ENCODE measurements at places on chromosomes 5 and 9.

DNA sequence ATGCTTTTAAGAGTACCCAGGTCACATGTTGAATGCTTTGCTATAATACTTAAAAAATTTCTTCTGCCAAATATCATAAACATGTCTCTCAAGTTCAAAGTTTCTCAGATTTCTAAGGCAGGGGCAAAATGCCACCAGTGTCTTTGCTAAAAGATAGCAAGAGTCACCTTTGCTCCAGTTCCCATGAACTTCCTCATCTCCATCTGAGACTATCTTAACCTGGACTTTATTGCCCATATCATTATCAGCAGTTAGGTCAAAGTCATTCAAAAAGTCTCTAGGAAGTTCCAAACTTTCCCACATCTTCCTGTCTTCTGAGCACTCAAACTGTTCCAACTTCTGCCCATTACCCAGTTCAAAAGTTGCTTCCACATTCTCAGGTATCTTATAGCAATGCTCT is 307.6 kb upstream of the TNC start:
- DNase-seq: no peak

GRCh38 chr9:89654025-89654662 is 49.3 kb downstream of the GADD45G start:
- DNase-seq: peak; percentile 43

DNA sequence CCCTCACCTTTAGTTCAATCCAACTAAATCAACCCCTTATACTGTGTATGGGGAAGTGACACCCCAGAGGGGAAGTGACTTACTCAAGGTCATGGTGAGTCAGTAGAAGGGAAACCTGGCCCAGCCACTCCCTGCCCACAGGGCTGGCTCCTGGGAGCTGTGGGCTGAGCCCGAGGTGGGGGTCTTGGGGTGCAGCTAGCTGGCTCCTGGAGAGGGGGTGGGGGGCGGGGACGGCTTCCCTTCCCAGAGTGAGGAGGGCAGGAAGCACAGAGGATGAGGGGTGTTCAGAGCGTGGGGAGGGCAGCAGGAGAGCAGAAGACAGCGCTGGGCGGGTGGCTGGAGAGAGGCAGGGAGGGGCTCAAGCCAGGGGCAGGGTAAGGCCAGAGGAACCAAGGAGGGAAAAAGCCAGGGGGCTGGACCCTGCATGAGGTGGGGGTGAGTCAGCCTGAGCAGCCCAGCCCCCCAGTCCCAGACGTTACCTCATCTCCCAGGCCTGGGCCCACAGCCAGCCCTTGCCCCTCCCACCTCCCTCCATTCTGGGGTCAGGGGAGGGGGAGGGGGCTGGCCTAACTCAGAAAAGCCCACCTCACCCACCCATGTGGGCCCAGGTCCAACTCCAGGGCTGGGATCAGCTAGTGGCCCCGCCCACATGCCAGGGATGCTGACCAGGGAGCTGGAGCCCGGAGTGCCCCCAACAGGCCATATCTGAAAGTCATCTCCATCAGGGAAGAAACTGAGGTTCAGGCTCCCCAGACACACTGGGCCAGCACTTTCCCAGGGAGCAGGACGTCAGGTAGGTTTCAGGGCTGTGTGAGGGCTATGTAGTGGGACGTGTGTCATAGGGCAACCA is 2.8 kb downstream of the PDLIM7 start:
- DNase-seq: peak; percentile 93

GRCh38 chr5:10354048-10354872 is 765 bp downstream of the MARCHF6 start:
- peak; percentile 38 for DNase-seq

- no peak for DNase-seq
These were observed 53.5 kb downstream of the PHF2 start for GRCh38 chr9:93629920-93630319.

DNA sequence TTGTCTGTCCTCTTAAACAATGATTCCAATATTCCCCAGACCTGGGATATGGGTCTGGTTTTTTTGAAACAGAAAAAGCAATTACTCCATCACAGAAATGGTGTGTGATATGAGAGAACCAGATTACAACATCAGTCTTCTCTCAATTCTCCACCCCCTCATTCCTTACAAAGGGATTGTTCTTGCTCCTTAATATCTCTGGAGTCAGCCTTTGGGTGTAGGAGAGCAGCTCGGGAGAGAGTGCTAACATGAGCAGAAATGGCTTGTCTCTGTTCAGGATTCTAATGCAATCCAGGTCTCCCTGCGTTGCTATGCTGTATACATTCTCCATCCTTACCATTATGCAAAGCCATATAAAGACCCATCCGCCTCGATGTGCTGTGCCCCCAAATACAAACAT is 32.7 kb downstream of the ZFAND5 start:
- DNase-seq: no peak

GRCh38 chr5:149145138-149145537 is 3.8 kb downstream of the ABLIM3 start:
- no peak for DNase-seq

DNA sequence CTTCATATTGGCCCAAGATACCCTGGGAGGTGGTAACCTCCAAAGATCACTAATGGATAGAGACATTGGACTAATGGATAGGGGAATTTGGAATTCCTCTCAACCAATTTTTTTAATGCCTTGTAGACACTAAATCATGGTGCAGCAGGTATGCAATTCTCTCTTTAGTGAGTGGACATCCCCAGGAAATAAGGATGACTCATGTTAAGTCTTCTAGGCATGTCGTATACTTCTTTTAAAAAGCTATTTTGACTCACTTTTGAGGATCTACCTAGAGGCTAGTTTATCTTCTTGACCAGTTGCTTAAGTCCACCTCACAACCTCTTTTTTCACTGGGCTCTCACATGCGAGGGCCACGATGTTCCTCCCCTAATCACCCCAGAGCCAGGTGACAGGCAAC is 211.6 kb upstream of the CDH12 start:
- no peak for DNase-seq

GRCh38 chr9:80605129-80605528 is 1033.4 kb downstream of the TLE4 start:
- no peak for DNase-seq

DNA sequence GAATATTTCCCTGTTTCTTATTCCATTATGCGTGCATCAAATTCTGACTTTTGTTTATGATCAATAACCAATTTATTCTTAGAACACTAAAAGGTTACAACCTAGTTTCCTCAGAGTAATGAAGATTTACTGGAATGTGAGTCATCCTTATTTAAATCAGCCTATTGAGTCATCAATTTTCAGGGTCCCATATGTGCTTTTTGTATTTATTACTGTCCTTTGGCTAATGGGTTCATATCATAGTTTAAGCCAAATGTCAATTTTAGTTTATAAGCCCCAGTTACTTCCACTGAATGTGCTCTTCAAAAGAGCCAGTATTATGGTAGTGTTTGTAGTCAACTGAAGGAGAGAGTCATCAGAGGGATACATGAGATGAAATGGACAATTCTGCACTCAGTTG is 359.2 kb downstream of the PRR16 start:
- DNase-seq: no peak

Measured in uterus (tissue), 4 donors.